ENCODE measurements at places on chromosomes 11 and 22. TPM values are rescaled to one million over a fixed set of nuclear protein-coding genes. Genes with fewer than 3 reads are reported as not detected.

Gene DEFB131B
- total RNA-seq = not detected

Gene C11orf52
- total RNA-seq = 10.4 TPM

Gene CCDC81
- total RNA-seq = not detected

Gene SPCS2
- 34.5 TPM for total RNA-seq

Gene OR51F1
- total RNA-seq = not detected

Gene MPPED2
- total RNA-seq = 2.0 TPM

Gene ATG16L2
- total RNA-seq = 126 TPM

Gene PHOX2A
- not detected for total RNA-seq

Gene CAVIN3
- 28.1 TPM for total RNA-seq

Gene HPX
- 1.2 TPM for total RNA-seq

Data from suprapubic skin (tissue), 4 donors.